HFF-Myc (cell line): ENCODE measurements at places on chromosomes 13 and 19.

DNA sequence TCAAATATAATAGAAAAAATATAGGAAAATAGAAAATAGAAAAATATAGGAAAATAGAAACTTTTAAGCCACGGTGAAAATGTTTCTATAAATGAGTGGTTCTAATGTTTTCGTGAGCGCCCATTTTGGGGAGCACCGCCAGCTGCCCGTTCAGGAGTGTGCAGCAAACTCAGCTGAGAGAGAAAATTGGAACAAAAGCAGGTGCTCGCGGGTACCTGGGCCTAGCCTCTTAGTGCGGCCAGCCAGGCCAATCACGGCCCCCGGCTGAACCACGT is 204 bp upstream of the PDX1 start:
- no peak for DNase-seq

DNA sequence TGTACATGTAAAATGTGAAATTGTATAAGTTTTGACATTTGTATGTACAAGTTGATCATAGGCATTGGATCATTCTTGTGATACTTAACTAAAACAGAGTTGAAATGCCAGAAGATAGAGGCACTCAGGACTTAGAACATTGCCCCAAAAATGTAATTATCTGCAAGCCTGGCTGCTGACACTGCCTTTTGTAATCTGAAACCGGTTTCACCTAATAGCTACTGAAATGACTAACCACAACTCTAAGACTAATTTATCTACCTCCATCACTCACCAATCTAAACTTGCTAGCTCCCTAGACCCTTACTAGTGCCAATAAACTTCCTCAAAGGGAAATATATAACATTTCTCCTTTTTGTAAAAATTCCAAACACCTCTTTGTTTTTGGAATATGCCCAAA is 2596.2 kb downstream of the PCDH9 start:
- no peak for DNase-seq

GRCh38 chr19:55229789-55230182 is 1.2 kb upstream of the TMEM86B start:
- no peak for DNase-seq

DNA sequence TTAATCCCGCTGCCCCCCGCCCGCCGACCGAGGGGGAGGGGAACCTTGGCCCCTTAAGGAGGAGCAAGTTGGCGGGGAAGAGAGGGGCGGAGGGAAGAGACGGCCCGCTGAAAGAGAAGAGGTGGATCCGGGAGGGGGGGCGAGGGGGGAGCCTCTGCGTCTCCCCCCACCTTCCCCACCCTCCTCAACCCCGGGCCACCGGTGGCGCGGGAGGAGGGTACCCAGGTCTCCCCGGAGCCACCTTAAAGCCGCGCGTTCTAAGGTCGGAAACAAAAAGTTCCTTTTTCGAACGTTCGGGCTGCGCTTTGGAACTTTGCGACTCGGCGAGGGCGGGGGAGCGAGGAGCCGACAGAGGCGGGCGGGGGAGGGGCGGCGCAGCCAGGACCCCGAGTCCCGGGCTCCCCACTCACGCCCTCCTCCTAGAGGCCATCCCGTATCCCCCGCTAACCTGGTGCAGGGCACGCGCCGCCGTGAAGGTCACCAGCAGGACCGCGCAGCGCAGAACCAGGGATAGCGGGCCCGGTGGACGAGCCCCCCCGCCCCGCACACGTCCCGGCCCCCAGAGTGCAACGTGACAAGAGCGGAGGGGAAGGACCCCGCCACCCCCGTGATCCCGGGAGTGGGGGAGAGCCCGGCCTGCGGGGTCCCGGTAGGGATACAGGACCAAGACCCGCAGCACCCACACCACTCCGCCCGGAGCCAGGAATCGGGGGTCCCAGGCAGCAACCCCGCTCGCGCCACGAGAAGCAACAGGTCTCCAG is 659 bp downstream of the ERF start:
- no peak for DNase-seq

DNA sequence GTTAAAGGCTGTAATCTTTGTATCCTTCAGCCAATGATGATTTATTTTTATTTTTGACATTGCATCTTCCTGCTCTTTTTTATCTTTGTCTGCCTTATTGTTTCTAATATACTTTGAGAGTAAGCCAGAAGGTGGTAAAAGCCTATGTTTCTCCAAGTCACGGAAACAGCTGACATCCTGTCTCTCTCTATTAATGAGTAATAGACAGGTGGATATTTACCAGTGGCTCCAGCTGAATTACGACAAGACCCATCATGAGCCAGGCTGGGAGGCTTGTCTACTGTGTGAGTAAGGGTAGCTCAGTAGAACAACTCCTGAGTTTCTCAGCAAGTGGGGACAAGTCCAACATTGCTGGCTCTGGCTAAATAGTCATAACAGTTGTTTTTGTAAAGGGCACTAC is 166.6 kb downstream of the NDFIP2 start:
- no peak for DNase-seq

DNA sequence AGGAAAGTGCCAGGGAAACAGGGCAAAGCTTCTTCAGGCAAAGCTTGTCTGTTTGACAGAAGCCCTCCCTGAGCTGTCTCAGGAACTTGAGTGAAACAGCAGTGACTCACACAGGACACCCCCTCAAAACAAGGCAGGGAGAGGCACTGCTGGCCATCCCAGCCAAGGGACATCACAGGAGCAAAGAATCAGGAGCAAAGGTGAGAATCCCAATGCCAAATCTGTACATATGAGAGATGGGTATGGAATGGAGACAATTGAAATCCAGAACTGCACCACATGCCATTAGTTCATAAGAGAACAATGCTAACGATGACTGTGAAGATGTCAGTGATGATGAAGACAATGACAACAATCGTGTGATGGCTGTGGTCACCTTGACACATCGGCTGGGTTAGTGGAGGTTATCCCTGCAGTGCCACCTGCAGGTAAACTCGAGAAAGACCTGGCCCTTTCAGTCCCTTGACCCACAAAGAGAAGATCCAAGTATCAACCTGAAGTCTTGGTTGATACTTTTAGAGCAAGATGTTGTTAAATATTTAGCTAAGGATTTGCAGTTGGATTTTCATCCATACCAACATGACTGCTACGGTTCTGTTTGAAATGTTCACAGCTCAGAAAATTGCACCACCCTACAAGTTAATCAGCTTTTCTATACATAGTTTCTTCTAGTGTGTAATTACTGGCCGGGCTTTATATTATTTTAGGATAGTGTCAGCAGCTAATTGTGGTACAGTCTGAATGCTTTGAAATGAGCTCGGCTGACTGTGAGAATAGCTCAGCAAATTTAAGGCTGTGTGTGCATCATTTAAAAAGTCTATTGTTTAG is 42.0 kb upstream of the IPO5 start:
- DNase-seq = no peak

DNA sequence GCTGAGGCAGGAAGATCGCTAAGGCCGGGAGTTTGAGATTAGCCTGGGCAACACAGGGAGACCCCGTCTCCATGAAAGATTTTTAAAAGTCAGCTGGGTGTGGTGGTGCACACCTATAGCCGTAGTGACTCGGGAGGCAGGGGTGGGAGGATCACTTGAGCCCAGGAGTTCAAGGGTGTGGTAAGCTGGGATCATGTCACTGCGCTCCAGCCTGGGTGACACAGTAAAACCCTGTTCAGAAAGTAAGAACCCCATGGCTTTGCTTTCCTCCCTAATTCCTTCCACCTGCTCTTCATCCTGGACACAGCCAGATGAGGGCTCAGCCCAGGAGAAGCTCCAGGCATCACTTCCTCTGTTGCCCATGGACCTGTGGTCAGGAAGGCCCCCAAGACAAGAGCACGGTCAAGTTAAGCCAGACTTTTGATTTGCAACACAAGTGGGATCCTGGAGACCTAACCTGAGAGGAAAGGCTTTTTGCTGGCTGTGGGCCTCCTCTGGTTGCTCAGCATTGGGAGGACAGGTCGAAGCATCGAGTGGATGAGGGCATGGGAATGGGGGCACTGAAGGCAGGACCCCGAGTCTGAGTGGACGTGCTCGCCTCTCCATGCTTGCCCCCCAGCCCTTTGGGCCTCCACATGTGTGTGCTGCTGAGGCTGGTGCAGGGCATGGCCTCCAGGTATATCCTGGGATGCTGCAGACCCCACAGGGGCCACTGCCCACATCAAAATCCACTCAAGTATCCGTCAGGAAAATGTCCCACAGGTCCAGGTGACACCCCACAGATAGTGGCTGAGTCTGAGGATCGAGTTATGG is 25.4 kb downstream of the TUBA3C start:
- no peak for DNase-seq

DNA sequence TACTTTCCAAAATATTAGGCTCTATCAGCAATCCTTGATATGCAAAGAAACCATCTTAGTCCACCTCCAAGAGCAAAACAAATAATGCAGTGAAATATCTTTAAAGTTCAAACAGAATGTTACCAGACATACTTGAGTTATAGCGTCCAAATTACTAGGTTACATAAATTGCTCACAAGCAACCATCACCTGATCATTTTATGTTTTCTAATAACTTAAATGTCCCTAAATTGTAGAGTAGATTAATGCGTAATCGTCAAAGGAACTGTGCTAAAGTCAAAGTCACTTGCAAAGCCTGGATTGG is 350.6 kb upstream of the ARGLU1 start:
- DNase-seq = no peak

- no peak for DNase-seq
These were observed 17.7 kb downstream of the CCDC122 start for GRCh38 chr13:43861863-43862262.

- no peak for DNase-seq
These were observed 21.5 kb upstream of the SIN3B start for GRCh38 chr19:16807549-16808284.

- no peak for DNase-seq
These were observed 529.4 kb upstream of the HTR2A start for GRCh38 chr13:47426126-47426849.

DNA sequence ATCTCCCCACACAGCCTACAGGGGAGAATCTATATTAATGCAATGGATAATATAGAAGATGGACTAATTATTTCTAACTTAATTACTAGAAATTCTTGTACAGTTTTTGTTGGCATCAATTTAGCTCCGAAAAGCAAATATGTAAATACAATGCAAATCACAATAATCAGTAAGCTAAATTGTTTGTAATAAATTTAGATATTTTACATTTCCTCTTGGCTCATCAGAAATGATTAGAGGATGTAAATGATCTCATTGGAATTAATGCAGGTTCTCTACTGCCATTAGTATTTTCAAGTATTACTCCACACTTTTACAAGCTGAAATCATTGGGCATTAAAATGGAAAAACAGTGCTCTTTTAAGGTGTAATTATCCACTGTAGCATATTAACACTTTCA is 741.8 kb upstream of the MIR17HG start:
- DNase-seq = no peak

DNA sequence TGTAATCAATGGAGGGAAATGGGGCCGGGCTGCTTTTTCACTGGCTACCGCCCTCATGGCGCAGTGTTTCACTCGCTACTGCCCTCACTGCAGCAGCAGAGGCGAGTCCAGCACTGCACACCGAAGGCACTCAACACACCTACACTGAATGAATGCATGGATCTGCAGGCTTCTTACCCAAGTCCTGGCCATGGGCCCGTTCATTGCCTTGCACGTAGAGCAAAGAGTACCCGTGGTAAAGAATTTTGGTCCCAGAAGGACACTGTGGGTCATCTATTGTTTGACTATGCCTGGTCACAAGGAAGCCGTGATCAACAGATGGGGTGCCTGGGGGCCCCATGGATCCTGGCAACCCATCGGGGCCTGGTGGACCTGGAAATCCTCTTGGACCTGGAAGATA is 144.9 kb downstream of the COL4A1 start:
- no peak for DNase-seq

GRCh38 chr13:24060993-24061392 is 99.5 kb upstream of the SPATA13 start:
- no peak for DNase-seq

DNA sequence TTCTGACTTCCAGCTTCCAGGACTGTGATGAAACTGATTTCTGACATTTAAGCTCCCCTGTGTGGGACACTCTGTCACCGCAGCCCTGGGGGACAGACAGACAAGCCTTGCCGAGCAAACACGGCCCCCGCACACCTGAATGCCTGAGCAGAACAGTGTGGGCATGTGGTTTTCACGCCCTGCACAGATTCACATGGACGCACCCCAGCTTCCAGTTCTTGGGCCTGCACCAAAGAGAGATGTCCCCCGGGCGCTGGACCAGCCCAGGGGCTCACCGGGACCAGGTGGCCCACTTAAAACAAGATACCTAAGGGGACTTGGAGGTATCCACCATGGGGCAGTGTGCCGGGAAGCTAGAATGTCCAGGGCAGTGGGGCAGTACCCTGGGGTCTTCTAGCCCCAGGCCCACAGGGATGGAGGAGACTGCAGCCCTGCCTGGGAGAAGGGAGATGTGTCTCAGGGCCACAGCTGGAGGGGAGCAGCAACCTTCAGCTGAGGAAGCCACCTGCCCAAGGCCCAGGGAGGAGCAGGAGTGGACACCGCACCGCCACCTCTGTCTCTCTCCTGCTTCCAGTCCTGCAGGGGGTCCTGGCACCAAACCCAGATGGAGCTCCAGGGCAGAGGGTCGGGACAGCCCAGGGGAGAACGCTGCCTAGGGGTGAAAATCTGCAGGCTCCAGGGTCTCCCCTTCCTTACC is 50.5 kb downstream of the SOX1 start:
- no peak for DNase-seq

DNA sequence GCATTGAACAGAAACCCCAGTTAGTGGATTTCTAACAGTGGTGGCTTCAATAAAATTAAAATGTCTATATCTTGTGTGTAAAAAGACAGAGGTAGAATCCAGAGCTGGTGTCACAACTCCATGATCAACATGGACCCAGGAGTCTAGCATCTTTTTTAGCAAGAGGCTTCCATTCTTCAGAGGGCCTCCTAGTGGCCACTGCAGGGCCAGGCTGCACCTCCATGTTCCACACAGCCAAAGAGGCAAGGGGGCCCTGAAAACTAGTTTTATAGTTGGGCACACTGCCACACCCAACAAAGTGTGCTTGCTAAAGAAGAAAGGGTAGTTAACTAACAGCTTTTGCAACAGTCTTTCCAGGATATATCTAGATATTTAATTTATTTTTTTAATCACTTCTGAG is 12.9 kb downstream of the N4BP2L1 start:
- DNase-seq = no peak

- no peak for DNase-seq
These were observed 15.2 kb downstream of the SLC7A10 start for GRCh38 chr19:33210266-33210940.

DNA sequence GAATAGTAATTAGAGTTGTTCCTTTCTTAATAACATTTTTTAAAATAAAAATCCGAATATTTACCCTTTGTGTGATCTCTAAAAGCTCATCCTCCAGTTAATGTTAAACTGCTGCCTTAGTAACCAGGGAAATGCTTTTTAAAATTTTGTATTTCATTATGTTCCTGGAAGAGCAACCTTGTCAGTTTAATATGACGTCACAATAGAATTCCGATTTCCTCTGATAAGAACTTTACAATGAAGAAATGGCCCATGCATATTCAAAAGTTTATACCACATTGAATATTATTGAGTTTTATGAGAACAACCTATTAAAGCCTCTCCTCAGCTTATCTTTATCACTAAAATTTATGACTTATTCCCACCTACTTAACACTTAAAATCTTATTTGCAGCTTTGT is 1566.6 kb downstream of the EFNB2 start:
- DNase-seq = no peak

DNA sequence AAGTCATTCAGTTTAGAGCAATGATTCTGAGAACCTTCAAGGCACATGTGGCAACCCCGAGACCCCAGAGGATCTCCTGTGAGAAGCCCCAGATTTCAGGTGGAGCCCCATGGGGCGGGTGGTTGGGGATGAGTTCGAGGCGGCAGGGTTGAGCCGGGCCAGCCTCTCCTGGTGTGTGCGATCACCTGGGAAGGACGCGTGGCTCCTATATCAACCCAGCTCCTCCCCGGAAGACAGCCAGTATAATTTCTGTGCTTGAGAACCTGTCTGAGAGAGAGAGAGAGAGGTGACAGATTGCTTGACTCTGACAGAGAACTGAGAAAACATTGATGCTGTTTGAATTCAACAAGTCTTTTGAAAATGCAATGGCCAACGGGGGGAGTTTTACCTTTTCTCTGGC is 89.0 kb downstream of the TEX29 start:
- no peak for DNase-seq
